ENCODE measurements at places on chromosomes 12 and 14. TPM values are rescaled to one million over a fixed set of nuclear protein-coding genes. Genes with fewer than 3 reads are reported as not detected.

The LRFN5 gene
- polyA plus RNA-seq = 10.1 TPM

The PPP4R4 gene
- polyA plus RNA-seq = 0.27 TPM

The MORN3 gene
- polyA plus RNA-seq = 2.4 TPM

The PTPRO gene
- polyA plus RNA-seq = 217 TPM

The PAWR gene
- polyA plus RNA-seq = 113 TPM

The SDR9C7 gene
- polyA plus RNA-seq = 0.19 TPM

The TAS2R19 gene
- polyA plus RNA-seq = 0.87 TPM

The VDR gene
- 3.6 TPM for polyA plus RNA-seq

The SYCP3 gene
- polyA plus RNA-seq = 0.07 TPM

The WASHC4 gene
- 81.4 TPM for polyA plus RNA-seq

The NUP107 gene
- polyA plus RNA-seq = 81.6 TPM

The GLT1D1 gene
- 2.2 TPM for polyA plus RNA-seq

The KLHDC1 gene
- polyA plus RNA-seq = 6.7 TPM

The CD9 gene
- polyA plus RNA-seq = 175 TPM

The RASSF9 gene
- 15.9 TPM for polyA plus RNA-seq

The RTN1 gene
- 4.1 TPM for polyA plus RNA-seq

The PTGES3 gene
- 315 TPM for polyA plus RNA-seq

The DDN gene
- 85.4 TPM for polyA plus RNA-seq

The MDM2 gene
- 54.4 TPM for polyA plus RNA-seq

The DAO gene
- polyA plus RNA-seq = 0.87 TPM

The PMEL gene
- polyA plus RNA-seq = 3.3 TPM

The SERPINA6 gene
- 11.2 TPM for polyA plus RNA-seq

The TBX3 gene
- 71.3 TPM for polyA plus RNA-seq

The GARIN6 gene
- not detected for polyA plus RNA-seq

The RNASE3 gene
- polyA plus RNA-seq = 0.79 TPM

The TIGAR gene
- 7.1 TPM for polyA plus RNA-seq

The CEBPE gene
- 0.26 TPM for polyA plus RNA-seq

The PTCSC3 gene
- polyA plus RNA-seq = 0.46 TPM

The RFX4 gene
- polyA plus RNA-seq = 0.36 TPM

The TAS2R43 gene
- polyA plus RNA-seq = 0.81 TPM

The CIDEB gene
- 22.4 TPM for polyA plus RNA-seq

The AQP2 gene
- 216 TPM for polyA plus RNA-seq

The TPH2 gene
- not detected for polyA plus RNA-seq

The CCDC184 gene
- polyA plus RNA-seq = 0.81 TPM

The OAS2 gene
- 5.5 TPM for polyA plus RNA-seq

The A2M gene
- 186 TPM for polyA plus RNA-seq

The SMOC1 gene
- polyA plus RNA-seq = 1.7 TPM

The SERPINA9 gene
- polyA plus RNA-seq = not detected

The PPP1R1A gene
- 54.4 TPM for polyA plus RNA-seq

The HPD gene
- polyA plus RNA-seq = 3.8 TPM

The CLEC1A gene
- polyA plus RNA-seq = 4.0 TPM

The ABCD2 gene
- polyA plus RNA-seq = 0.06 TPM

The TAS2R46 gene
- polyA plus RNA-seq = 0.24 TPM

The NOVA1 gene
- polyA plus RNA-seq = 21.7 TPM
